Activated CD4-positive, alpha-beta T cell treated with anti-CD3 and anti-CD28 coated beads, Interleukin-2, amount 50 U/mL, for 16 hours (primary cell): ENCODE measurements at places on chromosomes 5 and 9.

GRCh38 chr5:57650360-57651069 is 167.9 kb upstream of the ACTBL2 start:
- DNase-seq: peak; percentile 34

DNA sequence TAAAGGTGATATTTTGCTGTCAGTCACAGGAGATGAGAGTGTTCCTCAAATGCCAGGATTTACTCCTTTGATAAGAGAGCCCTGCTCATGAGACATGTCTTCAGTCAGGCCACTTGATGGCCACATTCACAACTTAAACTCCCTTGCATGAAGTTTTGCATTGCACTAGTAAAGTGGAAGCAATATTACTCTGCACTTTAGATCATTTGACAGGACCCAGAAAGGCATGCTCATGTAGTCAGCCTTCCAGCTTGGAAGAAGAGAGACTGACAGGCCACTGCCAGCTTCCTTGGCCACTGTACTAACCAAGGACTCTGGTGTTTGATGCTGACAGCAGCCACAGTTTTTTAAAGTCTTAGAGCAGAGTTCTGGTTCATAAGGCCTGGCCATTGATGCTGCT is 42.6 kb downstream of the NPR3 start:
- no peak for DNase-seq

DNA sequence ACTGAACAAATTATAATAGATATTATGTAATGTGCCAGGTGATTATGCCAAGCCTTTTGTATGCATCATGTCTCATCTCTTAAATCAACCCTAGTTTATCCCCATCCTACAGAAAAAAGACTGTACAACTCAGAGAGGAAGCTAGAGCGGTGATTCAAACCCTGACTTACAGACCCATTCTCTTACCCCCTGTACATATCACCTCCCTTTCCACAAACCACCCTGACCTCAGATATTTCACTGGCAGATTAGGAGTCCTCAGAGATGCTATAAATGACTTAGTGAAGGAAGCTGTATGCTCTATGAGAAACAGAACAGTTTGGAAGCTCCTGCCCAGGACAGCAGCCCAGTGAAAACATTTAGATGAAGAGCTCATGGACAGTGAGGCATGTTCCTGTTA is 79.1 kb upstream of the RARS1 start:
- DNase-seq: peak; percentile 66

GRCh38 chr9:99296291-99296951 is 74.3 kb downstream of the SEC61B start:
- DNase-seq: no peak

DNA sequence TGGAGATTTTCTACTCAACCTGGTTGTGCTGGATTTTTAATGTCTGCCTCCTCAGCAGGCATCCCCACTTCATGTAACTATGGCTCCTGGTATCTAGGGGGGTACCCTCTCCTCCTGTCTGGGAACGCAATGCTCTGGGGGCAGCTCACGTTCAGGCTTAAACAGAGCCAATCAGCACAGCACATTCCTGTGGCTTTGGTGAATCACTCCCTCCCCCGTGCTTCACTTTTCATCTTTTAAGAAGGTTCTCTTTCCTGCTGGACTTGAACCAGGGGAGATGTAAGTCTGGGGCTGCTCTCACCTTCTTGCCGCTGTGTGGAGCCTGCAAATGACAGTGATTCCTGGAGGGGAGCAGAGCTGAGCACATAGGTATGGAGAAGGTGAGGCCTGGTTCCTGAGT is 101.2 kb downstream of the MSX2 start:
- no peak for DNase-seq

- no peak for DNase-seq
These were observed 92.8 kb upstream of the RAD23B start for GRCh38 chr9:107190061-107190935.

DNA sequence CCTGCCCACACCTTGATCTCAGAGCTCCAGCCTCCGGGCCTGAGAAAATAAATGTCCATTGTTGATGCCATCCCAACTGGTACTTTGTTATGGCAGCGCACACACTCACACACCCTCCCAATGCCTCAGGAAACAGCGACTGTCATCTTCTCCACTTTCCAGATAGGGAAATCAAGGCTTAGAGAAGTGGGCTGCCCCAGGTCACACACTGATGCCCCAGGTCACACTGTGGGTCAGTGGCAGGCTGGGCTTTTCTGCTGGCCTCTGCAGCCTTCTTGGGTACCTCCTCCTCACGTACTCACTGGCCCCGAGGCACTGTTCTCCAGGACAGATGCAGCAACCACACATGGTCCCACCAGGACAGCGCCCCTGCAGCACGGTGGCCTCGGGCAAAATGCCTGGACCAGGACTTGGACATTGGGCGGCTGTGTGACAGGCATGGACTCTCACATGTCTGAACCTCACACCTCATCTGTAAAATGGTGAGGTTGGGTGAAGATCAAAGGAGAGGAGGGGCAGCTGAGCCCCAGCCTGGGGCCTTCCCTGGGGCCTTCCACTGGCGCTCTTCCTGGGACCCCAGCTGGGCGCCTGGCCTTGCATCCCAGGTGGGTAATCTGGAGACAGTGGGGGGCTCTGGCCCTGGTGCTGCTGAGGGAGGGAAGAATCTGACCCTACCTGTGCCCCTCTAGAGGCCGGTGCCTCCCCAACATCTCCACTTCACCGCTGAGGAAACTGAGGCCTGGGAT is 156.0 kb downstream of the COL23A1 start:
- no peak for DNase-seq

DNA sequence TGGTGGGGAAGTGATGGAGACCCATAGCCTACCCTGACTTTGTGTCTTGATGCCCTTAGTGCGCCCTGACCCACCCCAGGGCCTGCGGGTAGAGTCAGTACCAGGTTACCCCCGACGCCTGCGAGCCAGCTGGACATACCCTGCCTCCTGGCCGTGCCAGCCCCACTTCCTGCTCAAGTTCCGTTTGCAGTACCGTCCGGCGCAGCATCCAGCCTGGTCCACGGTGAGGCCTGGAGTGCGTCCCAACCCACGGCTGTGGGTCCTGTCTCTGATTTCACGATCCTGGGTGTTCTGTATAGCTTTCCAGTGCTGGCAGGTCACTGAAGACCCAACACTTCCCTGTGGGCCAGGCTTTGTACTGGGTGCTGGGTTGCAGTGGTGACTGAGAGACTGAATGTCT is 4.0 kb downstream of the CCL27 start:
- DNase-seq: no peak

DNA sequence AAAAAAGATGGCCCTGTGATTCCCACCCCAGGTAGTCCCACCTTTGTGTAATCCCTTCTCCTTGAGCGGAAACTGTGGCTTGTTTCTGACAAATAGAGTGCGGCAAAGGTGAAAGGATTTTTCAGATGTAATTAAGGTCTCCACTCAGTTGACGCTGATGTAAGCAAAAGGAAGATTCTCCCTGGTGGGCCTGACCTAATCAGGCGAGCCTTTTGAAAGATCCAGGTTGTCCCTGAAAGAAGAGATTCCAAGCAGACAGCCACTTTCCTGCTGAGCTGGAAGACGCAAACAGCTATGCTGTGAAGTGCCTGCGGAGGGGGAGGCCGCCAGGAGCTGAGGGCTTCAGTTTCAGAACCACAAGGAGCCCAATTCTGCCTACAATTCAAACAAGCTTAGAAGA is 24.1 kb downstream of the PTGES start:
- no peak for DNase-seq

DNA sequence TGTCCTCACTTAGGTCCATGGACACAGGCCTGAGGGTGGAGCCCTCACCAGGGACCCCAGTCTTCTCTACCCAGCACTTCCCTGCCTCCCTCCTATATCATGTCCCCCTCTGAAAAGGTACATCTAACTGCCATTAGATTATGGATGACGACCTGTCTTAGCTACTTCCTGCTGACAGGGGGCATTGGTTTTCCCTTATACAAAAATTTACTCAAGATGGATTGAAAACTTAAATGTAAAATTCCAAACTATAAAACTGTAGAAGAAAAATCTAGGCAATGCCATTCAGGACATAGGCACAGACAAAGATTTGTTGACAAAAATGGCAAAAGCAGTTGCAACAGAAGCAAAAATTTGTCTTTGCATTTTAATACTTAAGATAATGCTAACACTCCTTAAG is 623.2 kb upstream of the FAM174A start:
- DNase-seq: no peak

DNA sequence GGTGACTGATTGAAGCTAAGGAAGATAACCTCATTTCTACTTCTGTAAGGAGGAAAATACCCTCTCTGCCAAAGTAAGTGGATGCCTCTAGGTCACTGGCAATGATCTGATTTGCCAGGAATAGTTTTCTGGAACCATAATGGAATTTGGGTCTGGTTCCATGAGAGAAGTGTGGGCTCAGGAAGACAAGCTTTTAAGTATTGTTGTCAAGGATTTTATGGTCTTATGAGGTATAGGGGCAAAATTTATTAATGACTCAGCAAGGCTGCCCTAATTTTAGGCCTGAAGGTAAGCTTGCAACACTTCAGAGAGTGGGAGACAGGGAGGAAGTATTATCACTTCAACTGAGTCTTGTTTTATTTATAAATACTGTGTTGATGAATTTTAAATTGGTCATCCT is 322.6 kb upstream of the ACTBL2 start:
- no peak for DNase-seq

DNA sequence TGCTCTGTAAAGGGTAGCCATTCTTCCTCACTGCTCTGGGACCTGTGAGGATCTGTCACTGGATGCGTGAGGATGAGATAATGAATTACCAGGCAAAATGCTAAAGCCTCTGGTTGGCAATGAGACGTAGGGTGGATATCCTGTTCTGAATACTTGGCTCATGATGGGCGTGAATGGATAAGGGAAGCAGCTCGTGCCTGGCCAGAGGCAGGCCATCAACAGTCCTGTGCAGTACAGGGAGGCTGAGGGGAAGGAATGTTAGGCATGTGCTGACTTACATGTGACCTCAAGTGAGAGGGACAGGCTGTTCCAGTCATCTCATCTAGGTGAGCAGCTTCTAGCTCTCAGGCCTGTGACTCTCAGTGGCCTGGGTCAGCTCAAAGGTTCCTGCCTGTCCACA is 172.8 kb downstream of the CARTPT start:
- DNase-seq: no peak

- DNase-seq: no peak
These were observed 238.3 kb upstream of the IRX1 start for GRCh38 chr5:3357291-3357690.

DNA sequence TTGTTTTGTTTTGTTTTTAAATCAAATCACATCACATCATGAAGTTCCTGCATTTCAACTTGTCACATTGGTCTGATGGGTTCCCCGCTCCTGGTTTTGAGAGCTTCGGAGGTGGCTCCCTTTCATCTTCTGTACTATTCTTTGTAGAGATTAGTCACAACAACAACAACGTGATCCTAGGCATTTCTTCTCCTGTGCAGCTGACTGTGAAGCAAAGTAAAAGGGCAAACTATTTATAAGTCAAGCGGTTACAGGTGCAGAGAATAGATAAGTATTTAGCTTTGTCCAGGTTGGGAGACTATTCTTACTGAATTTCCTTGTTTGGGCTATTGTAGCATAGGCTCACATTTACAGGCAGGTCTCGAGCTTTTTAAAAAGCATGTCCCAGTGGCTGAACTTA is 197.7 kb upstream of the CDKN2B start:
- no peak for DNase-seq

DNA sequence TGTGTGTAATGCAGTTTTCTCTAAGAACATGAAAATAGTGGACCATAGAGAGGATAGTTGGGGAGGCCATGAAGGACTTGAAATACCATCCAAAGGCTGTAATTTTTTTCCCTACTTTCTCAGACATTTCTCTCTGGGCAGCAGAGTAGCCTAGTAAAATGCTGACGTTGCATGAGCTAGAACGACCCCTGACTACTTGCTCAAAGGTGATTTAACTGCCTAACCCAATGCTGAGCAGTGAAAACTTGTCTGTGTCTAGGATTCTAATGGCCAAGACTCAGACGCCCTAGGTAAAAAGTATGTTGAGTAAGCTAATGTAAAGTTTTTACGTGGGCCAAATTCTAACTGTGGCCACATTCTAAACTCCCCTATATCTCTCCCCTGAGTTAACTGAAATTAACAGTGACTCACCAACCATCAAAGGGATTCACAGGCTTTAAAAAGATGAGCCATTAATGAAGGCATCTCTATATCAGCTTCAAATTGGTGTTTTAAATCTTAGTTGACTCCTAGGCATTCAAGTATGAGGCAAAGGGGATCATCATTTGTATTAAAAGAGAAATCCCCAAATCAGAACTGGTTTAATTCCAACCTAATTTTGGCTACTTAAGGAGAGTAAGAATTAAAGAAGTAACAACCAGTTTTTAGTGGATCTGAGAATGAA is 121.0 kb upstream of the GAS1 start:
- DNase-seq: no peak

GRCh38 chr5:173772384-173773059 is 115.6 kb upstream of the CPEB4 start:
- no peak for DNase-seq

- DNase-seq: no peak
These were observed 23.9 kb downstream of the SRP19 start for GRCh38 chr5:112885001-112885400.
